SJSA1 (cell line): ENCODE measurements at places on chromosomes 16 and 17. TPM values are rescaled to one million over a fixed set of nuclear protein-coding genes. Genes with fewer than 3 reads are reported as not detected.

NFE2L1 gene
- total RNA-seq, result 61.8 and 200 TPM in 2 replicates

DNA sequence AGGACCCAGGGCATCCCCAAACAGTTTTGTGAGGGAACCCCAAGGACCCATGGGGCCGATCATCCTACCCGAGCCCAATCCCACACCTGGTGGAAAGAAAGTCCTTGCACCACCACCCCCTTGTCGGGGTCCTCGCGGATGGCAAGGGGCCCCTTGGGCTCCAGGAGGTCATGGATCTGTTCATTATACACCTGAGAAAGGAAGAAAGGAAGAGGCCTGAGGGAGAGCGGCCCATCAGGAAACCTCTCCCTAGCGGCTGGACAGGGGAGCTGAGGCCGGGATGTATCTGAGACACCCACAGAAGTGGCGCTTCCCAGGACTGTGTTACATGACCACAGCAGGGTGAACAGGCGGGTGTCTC is 12.8 kb downstream of the KIF18B start:
- no peak for DNase-seq

OMG gene
- total RNA-seq, result not detected in 2 replicates

DNA sequence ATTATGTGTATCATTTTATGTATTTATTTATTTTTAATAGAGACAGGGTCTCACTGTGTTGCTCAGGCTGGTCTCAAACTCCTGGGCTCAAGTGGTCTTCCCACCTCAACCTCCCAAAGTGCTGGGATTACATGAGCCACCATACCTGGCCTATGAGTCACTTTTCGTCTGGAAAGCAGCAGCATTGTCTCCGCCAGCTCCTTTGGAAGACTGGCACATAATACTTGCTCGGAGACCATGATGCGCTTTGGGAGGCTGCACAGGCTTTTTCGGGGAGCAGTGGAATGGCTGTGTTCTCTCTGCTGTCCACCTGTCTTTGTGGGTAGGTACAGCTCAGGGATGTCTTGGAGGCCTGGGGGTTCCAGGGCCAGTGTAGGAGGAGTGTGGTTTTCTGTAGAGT is 102.2 kb downstream of the AATF start:
- no peak for DNase-seq

- no peak for DNase-seq
Observed at GRCh38 chr17:38540514-38541045, 65.2 kb downstream of the SRCIN1 start.

SP2 gene
- 1.8 and 2.1 TPM in 2 replicates for total RNA-seq

SPATA33 gene
- 5.5 and 8.3 TPM in 2 replicates for total RNA-seq

DNA sequence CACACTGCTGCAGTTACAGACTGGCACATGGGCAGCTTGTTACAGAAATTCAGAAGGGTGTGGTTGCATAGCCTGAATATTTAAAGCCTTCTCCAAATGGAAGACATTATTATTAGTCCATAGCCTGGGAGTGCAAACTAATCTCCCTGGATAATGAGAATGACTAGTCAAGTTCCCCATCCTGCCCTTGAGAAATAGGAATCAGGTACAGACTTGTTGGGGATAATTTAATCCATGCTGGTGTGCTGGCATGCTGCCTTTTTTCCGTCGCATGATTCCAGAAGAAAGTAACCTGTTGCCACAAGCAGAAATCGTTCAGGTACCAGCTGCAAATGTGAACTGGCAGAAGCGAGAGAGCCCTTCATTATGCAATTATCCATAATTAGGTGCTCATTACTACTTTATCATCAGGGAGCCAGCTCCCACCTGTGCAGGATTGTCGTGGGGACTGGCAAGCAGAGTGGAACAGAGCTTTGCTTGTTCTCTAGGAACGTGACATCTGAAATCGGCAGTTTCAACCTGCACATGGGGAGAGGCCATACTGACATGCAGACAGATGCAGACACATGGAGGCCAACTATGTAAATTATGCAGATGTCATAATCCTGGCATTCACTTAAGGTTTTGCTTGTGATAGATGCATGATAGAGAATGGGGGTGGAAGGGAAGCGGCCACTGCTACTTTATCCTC is 419.4 kb downstream of the PMP22 start:
- no peak for DNase-seq

GRCh38 chr16:68013440-68013839 is 2.3 kb downstream of the DPEP2NB start:
- no peak for DNase-seq

RAB26 gene
- 0.16 TPM in 1 of 2 replicates, not detected in the other for total RNA-seq

DNA sequence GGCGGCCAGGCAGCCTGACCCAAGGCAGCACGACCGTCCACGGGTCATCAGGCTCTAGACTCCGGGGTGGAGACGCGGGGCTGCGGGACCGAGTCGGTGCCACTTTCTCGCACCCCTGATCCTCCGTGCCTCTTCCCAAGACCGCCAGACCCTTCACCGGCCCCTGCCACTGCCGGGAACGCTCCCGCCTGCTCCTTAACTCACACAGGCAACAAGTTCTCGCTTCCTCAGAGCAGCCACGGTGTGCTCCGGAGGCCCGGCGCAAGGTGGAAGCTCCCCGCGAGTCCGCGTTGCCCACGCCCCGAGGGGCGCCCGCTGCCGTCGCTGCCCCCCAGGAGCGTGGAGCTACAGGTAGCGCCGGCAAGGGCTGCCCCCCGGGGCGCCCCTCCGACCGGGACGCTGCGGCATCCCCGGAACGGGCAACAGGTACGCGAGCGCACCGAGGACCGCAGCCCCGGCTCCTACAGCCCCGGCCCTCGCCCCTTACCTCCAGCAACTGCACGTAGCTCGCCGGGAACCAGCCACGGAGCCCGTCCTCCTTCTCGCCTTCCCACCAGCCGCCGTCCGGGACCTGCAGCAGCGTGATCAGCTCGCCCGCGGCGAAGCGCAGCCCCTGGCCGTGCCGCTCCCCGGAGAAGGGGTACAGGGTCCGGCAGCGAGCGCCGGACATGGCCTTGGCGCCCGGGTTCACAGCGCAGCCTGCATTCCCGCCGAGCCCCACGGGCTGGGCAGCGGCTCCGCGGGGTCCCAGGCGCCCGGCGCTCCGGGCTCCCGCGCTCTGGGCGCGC is 491 bp downstream of the GAS7 start:
- DNase-seq, result no peak

CACNG5 gene
- not detected in 2 replicates for total RNA-seq

- DNase-seq, result peak; percentile 98
Observed at GRCh38 chr16:87580855-87581261, 21.4 kb upstream of the JPH3 start.

YBX2 gene
- not detected in 2 replicates for total RNA-seq

GRCh38 chr16:88482630-88483391 is 29.7 kb downstream of the ZFPM1 start:
- no peak for DNase-seq

HEATR9 gene
- not detected in 2 replicates for total RNA-seq

DNA sequence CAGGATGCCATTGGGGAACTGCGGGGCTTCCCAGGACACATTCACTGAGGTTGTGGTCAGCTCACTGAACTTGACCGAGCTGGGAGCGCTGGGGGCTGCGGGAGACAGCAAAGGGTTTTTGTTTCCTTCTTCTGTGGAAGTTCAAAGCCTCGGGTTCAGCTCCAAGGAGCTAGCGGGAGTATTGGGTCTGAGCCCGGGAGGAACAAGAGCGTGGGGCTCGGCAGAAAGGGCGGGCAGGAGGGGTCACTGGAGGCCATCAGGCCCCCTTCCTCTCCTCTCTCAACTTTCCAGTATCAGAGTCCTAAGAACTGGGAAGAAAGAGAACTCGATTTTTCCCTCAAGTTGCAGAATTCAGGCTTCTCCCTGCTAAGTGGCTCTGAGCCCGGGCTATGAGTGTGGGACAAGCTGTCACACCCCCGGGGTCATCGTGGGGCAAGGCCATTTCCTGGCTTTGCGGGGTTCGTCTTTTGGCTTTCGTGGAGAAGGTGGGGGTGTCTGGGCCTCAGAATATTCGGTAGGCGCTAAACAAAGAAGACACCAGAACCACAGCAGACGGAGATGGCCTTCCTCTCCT is 53.6 kb upstream of the CDC42EP4 start:
- DNase-seq, result no peak

DNA sequence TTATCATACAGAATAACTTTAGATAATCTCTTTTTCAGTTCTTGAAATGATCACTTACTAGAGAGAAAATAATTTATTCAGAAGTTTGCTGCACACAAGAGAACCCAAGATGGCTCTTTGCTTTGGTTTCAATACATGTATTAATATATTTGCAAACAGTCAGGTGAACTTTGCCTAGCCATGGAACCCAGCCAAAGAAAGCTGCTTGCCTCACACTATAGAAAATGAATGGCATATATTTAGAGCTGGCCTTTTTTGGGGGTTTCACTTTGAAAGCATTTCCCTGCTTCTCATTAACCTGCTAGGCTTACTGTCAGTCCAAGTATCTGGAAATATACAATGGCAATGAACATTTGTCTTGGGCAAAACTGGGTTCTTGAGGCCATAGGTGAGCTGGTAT is 75.3 kb downstream of the MRTFB start:
- no peak for DNase-seq

ADORA2B gene
- 8.5 and 19.5 TPM in 2 replicates for total RNA-seq

TMEM238L gene
- total RNA-seq, result not detected in 2 replicates

SPIRE2 gene
- 2.3 and 2.7 TPM in 2 replicates for total RNA-seq

SPATA22 gene
- not detected in 2 replicates for total RNA-seq

DNA sequence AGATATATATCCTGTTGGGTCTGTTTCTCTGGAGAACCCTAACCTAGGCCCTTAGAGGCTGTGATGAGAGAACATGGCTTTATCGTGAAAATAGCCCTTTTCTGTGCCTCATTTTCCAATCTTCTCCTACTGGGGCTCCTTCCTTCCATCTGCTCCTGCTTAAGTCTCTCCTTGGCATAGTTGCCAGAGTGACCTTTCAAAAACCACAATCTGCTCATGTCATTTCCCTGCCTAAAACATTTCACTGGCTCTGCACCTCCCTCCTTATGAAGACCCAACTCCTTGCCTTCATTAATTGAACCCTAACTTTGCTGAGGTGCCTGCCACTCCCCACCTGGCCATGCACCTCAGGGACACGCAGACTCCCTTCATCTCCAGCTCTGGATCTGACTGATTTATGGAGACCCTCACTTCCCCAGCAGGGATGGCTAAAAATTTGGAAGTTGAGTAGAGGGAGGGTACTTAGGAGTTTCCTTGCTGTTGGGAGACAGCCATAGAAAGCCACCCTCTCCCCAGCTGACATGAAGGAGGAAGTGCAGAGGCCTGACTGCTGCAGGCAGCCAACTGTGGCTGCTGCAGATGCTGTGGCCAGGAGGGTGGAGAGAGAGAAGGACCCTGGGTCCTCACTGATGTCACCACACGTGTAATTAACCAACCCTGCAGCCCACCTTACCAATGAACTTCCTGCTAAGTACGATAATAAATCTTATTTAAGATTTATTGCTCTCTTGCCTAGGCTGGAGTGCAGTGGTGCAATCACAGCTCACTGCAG is 6.3 kb upstream of the GGA2 start:
- DNase-seq, result no peak

KRT35 gene
- total RNA-seq, result not detected in 2 replicates

PRCD gene
- total RNA-seq, result 0.13 TPM in 1 of 2 replicates, not detected in the other

TRIM72 gene
- total RNA-seq, result not detected in 2 replicates

GRCh38 chr16:47084198-47084597 is 59.5 kb downstream of the NETO2 start:
- DNase-seq, result no peak

MARCHF10 gene
- 0.31 and 0.71 TPM in 2 replicates for total RNA-seq

ARRB2 gene
- 2.6 and 8.2 TPM in 2 replicates for total RNA-seq

ATAD5 gene
- total RNA-seq, result 7.7 and 11.6 TPM in 2 replicates

DNA sequence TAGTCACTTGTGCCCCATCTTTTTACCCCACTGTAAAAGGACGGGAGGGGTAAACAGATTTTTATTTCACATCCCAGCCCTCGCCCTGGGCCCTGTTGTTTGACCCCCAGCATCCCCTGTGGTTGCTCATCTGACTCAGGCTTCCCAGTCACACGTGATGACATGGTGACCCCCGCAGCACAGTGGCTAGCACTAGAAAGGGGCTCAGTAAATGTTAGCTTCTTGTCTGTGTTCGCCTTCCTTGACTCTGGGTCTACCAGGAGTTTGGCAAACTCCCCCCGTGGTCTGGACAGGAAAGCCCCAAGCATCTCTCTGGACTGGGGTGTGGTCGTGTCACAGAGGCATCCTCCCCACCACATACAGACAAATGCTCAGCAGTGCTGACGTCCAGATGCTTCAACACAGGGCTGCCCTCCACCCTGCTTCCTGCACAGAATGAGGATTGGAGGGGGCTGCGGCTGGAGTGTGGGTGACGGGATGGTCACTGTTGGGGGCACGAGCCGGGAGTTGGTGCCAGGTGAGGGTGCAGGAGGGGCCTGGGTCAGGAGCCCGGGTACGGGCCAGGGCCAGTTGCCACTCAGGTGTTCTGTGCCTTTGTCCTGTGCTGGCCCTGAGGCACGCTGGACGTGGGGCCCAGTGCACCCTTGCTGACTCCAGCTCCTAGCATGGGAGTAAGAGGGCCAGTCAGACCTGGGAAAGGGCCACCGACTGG is 69.1 kb downstream of the METRNL start:
- DNase-seq, result no peak

GAST gene
- not detected in 2 replicates for total RNA-seq

DNA sequence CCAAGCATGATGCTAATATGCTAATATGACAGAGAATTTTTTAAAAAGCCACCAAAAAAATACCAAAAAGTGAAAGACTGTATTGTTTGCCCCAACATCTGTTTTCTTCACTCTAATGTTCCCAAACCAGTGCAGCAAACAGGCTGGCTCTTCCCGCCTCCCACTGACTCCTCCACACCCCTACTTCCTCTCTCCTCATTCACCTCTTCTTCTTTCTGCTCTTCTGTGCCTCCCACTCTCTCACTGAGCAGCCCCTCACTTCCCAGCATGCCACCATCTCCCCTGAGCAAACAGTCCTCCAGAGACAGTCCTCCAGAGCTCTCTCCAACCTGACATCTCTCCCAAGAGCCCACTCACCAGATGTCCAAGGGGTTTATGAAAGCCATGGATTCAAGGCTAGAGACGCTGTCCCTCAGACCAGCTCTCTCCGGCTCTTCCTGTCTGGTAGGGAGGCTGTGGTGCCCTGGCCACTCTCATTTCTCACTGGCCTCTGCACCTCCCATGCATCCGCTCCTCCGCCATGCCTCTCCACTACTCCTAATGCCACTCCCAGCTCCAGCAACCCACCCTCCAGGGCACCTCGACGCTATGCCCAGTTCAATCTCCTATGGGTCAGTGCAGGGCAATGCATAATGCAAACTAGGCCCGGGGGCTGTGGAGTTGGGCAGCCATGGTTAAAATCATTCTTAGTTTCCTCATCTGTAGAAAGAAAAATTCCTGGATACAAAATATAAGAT is 52.9 kb downstream of the ANKRD11 start:
- no peak for DNase-seq

DNA sequence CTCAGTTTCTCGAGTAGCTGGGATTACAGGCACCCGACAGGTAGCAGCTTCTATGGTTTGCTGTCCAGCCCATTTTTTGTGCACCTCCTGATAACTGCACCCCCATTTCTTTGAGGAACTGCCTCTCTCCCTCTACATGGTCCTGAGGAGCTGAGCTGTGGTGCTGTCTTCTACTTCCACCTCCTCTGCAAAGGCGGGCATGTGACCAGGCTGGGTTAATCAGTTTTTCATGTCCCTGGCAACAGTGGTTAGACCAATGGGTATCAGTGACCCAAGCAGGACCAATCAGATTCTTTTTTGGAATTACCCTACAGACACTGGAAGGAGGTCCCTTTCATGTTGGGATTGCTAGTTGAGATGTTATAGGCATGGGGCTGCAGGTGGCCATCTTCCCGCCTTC is 41.3 kb downstream of the TBX21 start:
- no peak for DNase-seq

- no peak for DNase-seq
Observed at GRCh38 chr17:55601874-55602364, 90.7 kb upstream of the SMIM36 start.

KRTAP1-1 gene
- not detected in 2 replicates for total RNA-seq

- DNase-seq, result no peak
Observed at GRCh38 chr16:57096793-57097192, 4.4 kb downstream of the CPNE2 start.

NOG gene
- total RNA-seq, result 11.0 and 13.2 TPM in 2 replicates

- DNase-seq, result no peak
Observed at GRCh38 chr16:76729525-76729924, 452.3 kb downstream of the CNTNAP4 start.
